Gastroesophageal sphincter (tissue), 4 donors: ENCODE measurements at places on chromosomes 16 and 17. TPM values are rescaled to one million over a fixed set of nuclear protein-coding genes. Genes with fewer than 3 reads are reported as not detected.
A peak's percentile ranks its signal among the peaks of the same experiment; 100 is the strongest.

DNA sequence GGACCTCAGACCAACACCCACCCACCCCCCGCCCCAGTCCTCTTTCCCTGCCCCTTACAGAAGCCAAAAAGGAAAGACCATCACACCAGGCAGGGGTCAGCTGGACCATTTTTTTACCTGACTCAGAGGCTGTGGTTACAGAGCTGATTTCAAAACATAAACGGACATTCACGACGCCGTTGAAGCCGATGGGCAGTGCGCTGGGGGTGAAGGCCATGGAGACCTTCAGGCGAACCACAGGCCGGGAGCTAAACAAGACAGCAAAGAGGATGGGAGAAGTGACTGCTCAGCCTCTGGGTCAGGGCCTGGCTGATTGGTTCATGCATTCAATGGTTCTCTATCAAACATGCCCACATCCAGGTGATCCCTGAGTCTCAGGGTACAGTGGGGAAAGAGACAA lies 24.1 kb downstream of the HASPIN start:
- ATAC-seq: no peak

DNA sequence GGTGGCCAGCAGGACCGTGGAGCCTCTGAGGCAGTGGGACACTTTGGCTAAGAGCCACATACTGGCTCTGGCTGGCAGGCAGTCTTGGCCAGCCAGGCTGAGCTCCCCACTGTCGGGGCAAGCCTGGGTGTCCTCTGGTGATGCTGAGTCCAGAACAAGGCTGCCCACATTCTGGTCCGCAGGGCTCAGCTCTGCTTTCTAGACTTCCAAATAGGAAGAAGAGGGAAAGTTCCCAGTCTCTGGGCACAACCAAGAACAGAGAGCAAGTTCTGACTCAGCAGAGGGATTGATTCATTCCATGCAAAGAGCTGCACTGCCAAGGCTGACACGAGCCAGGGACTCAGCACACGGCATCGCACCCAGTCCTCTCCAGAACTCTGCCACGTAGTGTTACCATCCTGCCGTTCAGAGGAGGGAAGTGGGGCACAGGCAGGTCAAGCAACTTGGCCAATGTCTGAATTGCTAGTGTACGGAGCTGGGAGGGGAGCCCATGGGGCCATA lies 58.9 kb downstream of the NOS2 start:
- ATAC-seq: no peak

DNA sequence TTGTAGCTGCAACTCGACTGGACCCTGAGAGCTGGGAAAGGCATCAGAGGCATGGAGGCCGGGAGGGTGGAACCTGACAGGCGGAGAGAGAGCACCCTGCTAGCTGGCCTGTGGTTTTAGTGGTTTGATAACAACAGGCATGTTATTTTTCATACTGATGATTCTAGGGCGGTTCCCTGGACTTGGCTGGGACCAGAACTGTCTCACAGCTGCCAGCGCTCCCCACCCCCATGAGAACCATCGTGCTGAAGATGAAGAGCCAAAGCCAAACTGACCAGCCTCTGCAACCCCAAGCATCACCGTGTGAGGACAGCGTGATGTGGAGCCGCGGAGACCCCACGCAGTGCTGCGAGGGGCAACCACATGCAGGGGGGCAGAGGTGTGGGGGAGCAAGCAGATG lies 28.5 kb downstream of the MXRA7 start:
- ATAC-seq: peak; percentile 17

- no peak for ATAC-seq
Observed at GRCh38 chr17:38600416-38600815, 5.3 kb downstream of the SRCIN1 start.

DNA sequence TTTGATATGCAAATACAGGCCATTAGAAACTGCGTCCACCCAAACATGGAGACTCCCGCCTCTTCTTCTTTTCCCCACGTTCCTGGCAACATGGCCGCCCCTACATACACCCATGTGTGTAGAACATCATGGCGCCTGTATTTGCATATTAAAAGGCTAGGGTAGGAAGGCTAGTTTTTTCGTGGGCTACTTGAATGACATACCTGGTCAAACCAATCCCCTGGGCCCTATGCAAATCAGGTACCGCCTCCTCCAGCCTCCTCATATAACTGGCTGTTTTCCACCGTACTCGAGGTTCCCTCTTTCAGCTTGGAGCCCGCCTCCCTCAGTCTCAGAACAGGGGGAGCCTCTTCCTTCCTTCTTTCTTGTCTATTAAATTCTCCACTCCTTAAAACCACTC lies 840 bp upstream of the CD300LB start:
- peak; percentile 58 for ATAC-seq

- no peak for ATAC-seq
Observed at GRCh38 chr16:76900285-76901263, 290.4 kb upstream of the MON1B start.

GRCh38 chr16:592518-593306 lies 2.8 kb downstream of the RAB40C start:
- no peak for ATAC-seq

- no peak for ATAC-seq
Observed at GRCh38 chr16:10421596-10421995, 35.7 kb downstream of the ATF7IP2 start.

AIPL1 gene
- total RNA-seq: not detected

P2RX1 gene
- 4.2 TPM for total RNA-seq
